ENCODE measurements at places on chromosomes 16 and 17. TPM values are rescaled to one million over a fixed set of nuclear protein-coding genes. Genes with fewer than 3 reads are reported as not detected.

WNT9B gene
- 8.3 TPM for total RNA-seq

DNA sequence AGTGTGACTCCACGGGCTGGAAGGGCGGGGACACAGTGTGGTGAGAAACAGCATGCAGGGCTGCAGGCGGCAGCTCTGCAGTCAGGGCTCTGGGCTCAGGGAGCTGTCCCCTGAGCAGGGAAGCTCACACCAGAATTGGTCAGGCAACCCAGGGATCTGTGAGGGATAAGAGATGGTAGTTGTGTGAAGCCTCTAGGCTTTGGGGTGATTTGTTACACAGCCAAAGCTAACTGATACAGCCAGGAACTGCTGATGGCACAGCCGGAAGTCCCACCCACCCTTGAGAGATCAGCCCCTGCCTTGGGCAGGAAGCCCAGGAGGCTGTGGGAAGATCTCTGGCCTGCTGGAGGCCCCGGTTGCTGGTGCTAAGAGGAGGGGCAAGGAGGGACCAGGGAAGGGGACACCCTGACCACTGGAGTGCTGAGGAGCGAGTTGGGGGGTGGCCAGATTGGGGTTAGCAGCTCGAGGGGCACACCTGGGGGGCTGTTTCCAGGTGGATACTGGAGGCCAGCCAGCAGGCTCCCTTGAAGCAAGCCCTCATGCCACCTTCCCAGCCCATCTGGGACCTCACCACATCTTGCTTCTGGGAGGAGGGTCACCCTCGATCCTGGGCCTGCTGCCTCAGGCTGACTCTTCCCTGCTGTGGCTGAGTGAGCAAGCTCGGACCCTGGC, 25.2 kb downstream of the NPTX1 start:
- no peak overlapping the region for H3K27ac ChIP-seq
- H3K4me3 ChIP-seq = no peak overlapping the region
- no peak for DNase-seq
- peaks cover 18% of the 10 kb centered on the region for H3K4me1 ChIP-seq

- DNase-seq = no peak
- no peaks in the 10 kb centered on the region for H3K27me3 ChIP-seq
- H3K36me3 ChIP-seq = peaks cover 9% of the 10 kb centered on the region
- no peak overlapping the region for H3K4me3 ChIP-seq
- H3K4me1 ChIP-seq = no peaks in the 10 kb centered on the region
- no peak overlapping the region for H3K27ac ChIP-seq
Measured at GRCh38 chr16:88069397-88070168, 118.3 kb downstream of the BANP start.

DNA sequence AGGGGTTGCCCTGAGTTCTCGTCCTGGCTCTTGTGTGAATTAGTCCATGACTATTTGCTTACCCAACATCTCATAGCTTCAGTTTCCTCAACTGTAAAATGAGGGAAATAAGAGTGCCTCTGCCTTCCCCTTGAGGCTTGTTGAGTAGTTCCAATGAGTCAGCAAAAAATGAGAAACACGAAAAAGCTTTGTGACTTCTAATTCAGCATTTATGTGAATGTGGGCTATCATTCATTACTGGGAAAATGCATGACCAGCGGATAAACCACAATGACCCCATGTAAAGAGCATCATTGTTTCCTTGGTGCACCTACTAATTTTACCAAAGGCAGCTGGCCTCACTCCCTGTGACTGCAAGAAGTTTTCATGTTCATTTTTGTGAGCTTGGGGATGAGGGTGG, 374.6 kb upstream of the HSBP1 start:
- H3K4me1 ChIP-seq = no peaks in the 10 kb centered on the region
- DNase-seq = no peak
- no peak overlapping the region for H3K27ac ChIP-seq
- no peaks in the 10 kb centered on the region for H3K27me3 ChIP-seq
- H3K36me3 ChIP-seq = no peaks in the 10 kb centered on the region

- H3K36me3 ChIP-seq = no peaks in the 10 kb centered on the region
- H3K27ac ChIP-seq = no peak overlapping the region
- no peak for DNase-seq
- H3K4me1 ChIP-seq = no peaks in the 10 kb centered on the region
Measured at GRCh38 chr16:52948946-52949345, 103.8 kb downstream of the CHD9NB start.

DNA sequence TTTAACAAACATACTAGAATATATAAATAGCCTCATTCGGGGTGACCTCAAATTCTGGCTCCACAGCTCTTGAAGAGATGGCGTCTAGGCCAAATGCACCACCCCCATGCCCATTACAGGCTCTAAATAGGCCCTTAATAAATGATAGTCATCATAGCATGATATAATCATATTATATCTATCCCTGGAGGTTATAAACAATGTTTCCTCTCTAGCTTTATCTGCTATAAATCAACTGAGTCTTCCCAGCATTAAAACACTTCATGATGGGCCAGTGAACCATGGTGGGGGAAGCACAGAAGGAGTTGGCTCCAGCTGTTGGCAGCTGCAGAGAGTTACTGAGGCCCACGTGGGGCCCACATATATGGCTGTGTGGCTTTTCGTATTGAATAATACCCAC, 214.9 kb upstream of the MPHOSPH6 start:
- no peaks in the 10 kb centered on the region for H3K36me3 ChIP-seq
- no peak overlapping the region for H3K4me3 ChIP-seq
- no peak for DNase-seq
- no peaks in the 10 kb centered on the region for H3K4me1 ChIP-seq

DNA sequence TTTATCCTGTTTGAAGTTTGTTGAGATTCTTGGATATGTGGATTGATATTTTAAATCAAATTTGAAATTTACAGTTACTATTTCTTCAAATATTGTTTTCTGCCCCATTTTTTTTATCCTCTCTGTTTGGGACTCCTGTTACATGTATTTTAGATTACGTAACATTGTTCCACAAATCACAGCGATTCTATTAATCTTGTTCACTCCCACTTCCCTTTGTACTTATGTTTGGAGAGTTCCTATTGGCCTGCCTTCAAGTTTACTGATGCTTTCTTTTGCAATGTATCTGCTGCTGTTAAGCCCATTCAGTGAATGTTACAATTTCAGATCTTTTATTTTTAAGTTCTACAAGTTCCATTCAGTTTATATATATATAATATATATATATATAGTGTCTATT, 288.3 kb upstream of the TNRC6C start:
- H3K4me3 ChIP-seq = no peak overlapping the region
- no peak overlapping the region for H3K27ac ChIP-seq
- no peak for DNase-seq
- H3K36me3 ChIP-seq = no peaks in the 10 kb centered on the region

HBZ gene
- 1.2 TPM for total RNA-seq

GRCh38 chr16:56625943-56626654, 518 bp downstream of the MT1E start:
- no peaks in the 10 kb centered on the region for H3K36me3 ChIP-seq
- H3K4me1 ChIP-seq = peaks cover 29% of the 10 kb centered on the region
- H3K4me3 ChIP-seq = peak overlapping the region; percentile 56
- peak overlapping the region; percentile 88 for H3K27ac ChIP-seq
- no peaks in the 10 kb centered on the region for H3K27me3 ChIP-seq

DNA sequence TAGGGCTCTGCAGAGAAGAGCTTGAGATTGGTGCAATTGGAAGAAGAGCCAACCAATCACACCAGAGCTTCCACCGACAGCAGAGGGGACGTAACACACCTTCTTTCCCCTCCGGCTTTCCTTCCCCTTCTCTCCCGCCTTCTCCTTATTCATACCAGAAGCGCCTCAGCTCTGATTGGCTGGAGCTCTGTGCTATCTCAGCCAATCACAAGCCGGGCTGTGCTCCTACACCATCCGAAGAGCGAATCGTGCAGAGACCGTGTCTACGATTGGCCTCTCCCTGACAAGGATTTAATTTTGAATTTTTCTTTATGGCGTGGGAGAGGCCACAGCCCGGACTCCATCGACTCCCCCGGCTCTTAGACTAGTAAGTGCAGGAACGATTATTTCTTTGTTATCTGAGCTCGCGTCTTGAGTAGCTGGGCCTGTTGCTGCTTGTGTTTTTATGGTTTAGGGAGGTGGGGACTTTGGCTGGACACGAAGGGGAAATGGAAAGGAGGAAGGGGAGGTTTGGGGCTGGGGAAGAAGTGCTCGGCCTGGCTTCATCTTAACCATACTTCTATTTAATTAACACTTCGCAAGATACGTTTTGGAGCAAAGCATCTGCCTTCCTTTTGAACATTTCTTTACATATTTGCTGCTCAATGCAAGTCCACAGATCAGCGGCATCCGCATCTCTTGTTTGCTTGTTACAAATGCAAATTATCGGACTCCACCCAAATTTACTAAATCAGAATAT, at the start of gene PRR11:
Gene PRR11 (plus strand): TSS at position 308 of the 739 bp plus-strand sequence. CDS start 14,007 bp downstream, outside the sequence.
- H3K27ac ChIP-seq = peak within 1 kb of the TSS; percentile 82
- H3K4me3 ChIP-seq = peak within 1 kb of the TSS; percentile 81
- H3K36me3 ChIP-seq = no peaks in the 10 kb centered on the region
- DNase-seq = no peak
- H3K27me3 ChIP-seq = no peaks in the 10 kb centered on the region

GRCh38 chr17:45861165-45861564, 16.5 kb downstream of the SPPL2C start:
- no peaks in the 10 kb centered on the region for H3K36me3 ChIP-seq
- DNase-seq = no peak
- no peaks in the 10 kb centered on the region for H3K4me1 ChIP-seq

DNA sequence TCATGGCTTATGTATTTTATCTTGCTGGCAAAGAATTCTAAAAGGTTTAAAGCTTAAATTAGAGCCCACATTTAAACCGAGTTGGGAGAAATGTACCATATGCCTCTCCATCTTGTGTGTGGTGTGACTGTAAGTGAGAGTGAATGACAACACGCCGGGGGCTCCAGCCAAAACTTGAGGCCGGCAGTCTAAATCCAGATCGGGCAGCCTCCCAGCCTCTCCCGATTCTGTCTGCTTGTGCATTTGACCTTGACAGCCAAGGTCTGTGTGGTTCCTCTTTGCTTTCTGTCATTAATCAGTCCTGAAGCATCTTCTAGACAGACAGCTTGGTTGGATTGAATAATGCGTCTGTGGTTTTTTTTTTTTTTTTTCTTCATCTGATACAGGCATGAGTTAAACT, 1093.2 kb upstream of the EEF2KMT start:
- H3K36me3 ChIP-seq = no peaks in the 10 kb centered on the region
- H3K4me1 ChIP-seq = no peaks in the 10 kb centered on the region
- no peak overlapping the region for H3K4me3 ChIP-seq
- no peak for DNase-seq

- peaks cover 48% of the 10 kb centered on the region for H3K4me1 ChIP-seq
- no peaks in the 10 kb centered on the region for H3K36me3 ChIP-seq
- H3K27me3 ChIP-seq = no peaks in the 10 kb centered on the region
- H3K27ac ChIP-seq = peak overlapping the region; percentile 99
- no peak for DNase-seq
Measured at GRCh38 chr17:8436844-8437171, 1.1 kb downstream of the NDEL1 start.

DNA sequence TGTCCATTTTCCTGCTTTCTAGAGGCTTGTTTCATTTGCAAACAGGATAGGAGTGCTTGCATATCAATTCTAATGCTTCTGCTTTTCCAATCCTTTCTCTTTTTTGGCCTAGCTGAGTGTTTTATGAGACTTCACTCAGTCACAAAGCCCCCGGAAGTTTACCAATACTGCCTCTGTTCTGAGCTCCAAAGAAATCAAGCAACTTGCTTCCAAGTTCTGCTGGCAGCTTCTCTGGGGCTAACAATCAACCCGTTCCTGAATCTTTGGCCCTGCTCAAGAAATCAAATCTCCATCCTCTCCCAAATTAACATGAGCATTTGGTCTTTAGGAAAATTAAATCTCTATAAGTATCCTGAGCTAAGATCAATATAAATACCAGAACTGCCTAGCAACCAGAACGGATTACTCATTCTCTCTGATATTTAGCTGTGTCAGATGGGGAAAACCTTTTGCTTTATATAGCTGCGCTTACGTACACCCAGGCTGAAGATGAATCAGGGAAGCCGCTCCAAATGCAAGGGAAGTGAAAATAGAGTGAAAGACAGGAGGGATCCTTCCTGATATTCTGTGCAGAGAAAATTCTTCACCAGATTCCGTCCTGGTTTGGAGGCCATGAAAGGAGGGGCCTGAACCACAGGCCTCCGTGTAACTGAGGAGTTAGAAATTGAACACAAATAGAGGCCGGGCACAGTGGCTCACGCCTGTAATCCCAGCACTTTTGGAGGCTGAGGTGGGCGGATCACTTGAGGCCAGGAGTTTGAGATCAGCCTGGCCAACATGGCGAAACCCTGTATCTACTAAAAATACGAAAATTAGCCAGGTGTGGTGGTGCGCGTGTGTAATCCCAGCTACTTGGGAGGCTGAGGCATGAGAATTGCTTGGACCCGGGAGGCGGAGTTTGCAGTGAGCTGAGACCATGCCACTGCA, 23.3 kb upstream of the GRB2 start:
- no peak overlapping the region for H3K4me3 ChIP-seq
- peak overlapping the region; percentile 52 for H3K27ac ChIP-seq
- H3K36me3 ChIP-seq = no peaks in the 10 kb centered on the region
- no peaks in the 10 kb centered on the region for H3K27me3 ChIP-seq

DNA sequence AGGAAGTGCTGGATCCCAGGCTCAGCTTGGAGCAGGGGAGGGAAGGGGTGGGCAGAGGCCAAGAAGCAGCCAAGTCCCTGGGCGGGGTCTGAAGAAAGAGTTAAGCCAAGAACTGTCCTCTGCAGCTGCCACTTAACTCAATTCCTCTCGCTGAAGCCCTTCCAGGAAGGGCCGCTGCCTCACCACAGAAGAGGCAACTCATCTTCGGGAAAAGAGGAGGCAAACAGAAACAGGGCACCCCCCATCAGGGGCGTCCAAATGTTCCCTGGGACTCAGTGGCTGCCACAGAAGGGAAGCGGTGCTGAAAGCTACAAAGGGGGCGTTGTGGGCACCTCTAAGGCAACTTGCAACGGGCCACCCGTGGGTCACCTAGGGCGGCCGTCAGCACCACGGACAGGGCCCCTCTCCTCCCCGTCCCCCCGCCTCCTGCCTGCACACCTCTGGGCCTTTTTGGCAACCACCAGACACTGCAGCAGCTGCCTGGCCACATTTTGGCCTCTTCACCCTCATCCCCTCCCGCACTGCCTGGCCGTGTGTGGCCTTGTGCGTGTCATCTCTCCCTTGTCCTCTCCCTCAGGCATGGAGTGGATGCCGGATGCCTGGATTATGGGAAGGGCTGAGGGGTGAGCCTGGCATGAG, 2.5 kb downstream of the TLCD3B start:
- peak; percentile 79 for DNase-seq
- H3K27ac ChIP-seq = no peak overlapping the region
- peaks cover 9% of the 10 kb centered on the region for H3K4me1 ChIP-seq
- H3K27me3 ChIP-seq = no peaks in the 10 kb centered on the region
- no peak overlapping the region for H3K4me3 ChIP-seq

NGFR gene
- 2.9 TPM for total RNA-seq

- H3K4me3 ChIP-seq = no peak overlapping the region
- no peaks in the 10 kb centered on the region for H3K27me3 ChIP-seq
- no peak for DNase-seq
Measured at GRCh38 chr17:73983621-73984400, 219.7 kb upstream of the RPL38 start.

COL1A1 gene
- 555 TPM for total RNA-seq
